ENCODE measurements at places on chromosomes 4 and X.
A peak's percentile ranks its signal among the peaks of the same experiment; 100 is the strongest.

- peak; percentile 86 for DNase-seq
Measured at GRCh38 chrX:72308566-72309296, 3.0 kb upstream of the CITED1 start.

GRCh38 chr4:8364141-8364540, 76.4 kb downstream of the ACOX3 start:
- no peak for DNase-seq

DNA sequence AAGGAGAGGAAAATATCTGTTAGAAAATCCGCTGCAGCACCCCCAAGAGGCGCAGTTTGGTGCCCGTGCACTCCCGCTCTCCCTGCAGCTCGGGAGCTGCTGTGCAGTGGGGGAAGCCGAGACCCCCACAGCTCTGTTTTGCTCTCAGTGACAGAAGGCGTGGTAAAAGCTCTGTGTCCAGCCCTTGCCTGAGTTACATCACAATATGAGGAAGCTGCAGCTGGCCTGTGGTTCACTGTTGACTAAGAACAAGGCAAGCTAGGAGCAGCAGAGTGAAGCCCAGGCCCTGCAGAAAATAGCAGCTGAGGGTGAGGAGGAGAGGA, 88.5 kb upstream of the ADRA2C start:
- no peak for DNase-seq

- no peak for DNase-seq
Measured at GRCh38 chr4:13349096-13349495, 135.0 kb downstream of the RAB28 start.

GRCh38 chr4:110071466-110071865, 126.9 kb downstream of the ELOVL6 start:
- peak; percentile 64 for DNase-seq

DNA sequence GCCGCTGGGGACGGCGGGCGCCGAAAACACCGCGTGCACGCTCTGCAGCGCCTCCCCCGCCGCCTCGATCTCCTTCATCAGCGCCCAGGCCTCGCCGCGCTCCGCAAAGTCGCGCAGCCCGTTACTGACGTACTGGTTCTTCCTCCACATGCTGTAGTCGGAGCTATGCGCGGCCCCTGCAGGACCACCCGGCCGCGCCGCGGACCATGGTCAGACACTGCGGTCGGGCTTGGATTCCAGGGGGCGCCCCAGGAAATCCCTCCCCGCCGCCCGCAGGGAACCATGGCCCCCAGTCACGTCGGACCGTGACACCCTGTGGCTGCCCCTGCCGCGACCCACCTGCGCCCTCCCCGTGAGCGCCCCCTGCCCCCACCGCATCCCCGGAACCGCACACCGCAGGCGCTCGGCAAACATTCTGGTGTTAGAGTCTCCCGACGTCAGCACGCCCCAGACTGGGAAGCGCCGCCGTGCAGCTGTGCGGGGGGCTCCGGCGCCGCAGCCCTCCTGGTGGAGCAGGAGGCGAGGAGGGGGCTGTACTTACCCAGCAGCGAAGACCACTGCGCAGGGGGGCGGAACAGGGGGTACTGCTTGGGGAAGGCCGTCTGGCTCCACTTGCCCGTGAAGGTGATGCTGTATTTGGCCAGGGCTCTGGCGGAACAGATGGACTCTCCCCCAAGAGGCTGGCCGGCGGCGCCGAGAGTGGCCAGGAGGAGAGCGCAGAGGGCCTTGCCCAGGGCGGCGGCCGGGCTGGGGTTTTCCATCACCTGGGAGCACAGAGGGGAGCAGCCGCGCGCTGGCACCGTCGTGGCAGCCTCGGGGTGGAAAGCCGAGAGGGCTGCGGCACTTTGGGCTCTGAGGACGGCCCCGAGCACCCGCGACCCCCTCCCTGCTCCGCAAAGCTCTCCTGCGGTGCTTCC, 814 bp downstream of the SPON2 start:
- DNase-seq, result peak; percentile 77

DNA sequence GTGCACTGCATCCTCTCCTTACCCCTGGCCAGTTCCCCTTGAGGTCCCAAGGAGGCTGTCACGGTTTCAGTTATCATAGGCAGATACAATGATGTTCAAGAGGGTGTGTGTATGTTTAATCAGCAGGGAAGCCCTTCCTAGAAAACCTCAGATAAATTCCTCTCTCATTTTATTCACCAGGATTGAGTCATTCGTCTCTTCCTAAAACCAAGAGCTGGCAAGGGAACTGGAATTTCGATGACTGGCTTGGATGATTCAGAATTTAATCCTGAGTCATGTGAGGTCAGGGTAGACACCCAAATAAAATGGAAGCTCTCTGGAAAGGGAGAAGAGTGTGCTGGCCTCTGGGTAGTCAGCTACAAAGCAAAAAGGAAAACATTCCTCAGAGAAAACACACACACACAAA, 106.2 kb upstream of the RAPGEF2 start:
- no peak for DNase-seq

DNA sequence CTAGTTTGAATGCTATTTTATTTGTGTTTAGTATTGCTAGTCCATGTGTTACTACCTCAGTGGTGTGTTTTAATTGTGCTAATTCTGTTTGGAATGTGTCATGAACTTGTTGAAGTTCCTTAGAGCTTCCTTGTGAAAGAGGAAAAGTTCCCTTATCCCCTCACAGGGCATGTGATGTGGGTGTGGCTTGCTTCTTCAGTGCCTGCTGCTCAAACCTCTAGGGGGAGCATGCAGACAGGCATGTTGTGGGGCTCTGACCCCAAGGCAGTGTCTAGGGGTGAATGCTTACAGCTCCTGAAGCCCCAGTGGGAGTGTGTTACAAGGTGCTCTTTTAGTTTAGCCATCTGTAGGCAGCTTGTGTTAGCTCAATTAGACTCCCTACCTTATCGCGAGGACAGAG, 86.5 kb downstream of the MAGED4 start:
- peak; percentile 25 for DNase-seq

GRCh38 chr4:142778900-142779299, 67.2 kb downstream of the INPP4B start:
- no peak for DNase-seq

GRCh38 chrX:15448010-15448639, 45.0 kb downstream of the PIR start:
- no peak for DNase-seq

- no peak for DNase-seq
Measured at GRCh38 chr4:173367285-173367684, 3.5 kb upstream of the SAP30 start.

DNA sequence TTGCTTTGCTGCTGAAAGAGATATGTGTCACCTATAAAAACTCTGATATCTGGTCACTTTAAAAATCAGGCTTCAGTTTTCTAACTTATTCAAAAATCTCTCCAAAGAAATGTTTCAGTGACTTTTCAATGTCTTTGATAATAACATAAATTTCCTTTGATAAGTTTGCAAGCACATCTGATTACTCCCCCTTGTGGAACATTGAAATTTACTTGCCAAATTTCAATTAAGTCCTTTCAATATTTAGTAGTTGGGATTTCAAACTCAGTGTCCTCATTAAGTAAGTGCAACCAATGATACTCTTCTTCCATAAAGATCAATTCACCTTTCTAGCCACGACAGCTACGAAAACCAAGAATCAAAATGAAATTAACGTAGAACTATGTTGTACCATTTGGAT, 151.3 kb upstream of the FAM47C start:
- DNase-seq, result no peak

DNA sequence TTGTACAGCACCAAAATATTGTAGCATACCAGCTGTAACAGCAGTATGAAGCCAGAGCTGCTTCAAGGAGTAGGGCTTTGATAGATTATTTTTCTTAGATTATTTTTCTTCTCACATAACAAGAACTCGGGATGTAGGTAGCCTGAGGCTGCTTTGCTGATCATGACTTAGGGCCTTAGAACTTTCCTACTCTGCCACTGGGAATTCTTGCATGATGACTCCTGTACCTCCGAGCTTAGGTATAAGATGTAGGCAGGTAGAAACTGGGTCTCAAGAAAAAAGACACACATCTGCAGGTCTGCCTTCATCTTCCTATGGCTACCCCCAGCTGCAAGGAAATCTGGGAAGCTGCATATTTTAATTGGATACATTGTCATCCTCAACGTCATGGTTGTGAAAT, 115.9 kb upstream of the PNPLA4 start:
- DNase-seq, result no peak

DNA sequence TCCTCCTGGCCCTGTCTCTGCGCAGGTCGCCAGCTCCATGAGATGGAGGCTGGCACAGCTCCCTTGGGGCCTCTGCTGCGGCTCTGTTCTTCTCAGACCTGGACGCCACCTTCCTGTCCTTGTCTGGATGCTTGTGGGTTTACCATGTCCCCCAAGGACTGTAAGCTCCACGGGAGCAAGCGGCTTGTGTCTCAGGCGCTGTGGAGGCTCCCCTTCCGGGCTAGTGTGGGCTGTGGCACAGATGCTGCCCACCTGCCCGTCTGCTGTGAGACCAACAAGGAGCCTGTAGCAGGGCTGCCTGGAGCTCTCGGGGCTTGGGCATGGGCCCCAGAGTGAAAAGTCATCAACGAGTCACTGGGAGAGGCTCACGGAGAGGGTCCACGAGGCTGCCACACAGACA, 25.2 kb downstream of the NAT8L start:
- no peak for DNase-seq

GRCh38 chr4:73244945-73245601, 13.5 kb downstream of the ANKRD17 start:
- DNase-seq, result no peak

- no peak for DNase-seq
Measured at GRCh38 chr4:32061916-32062315, 1341.7 kb downstream of the PCDH7 start.

Measured in stomach (tissue), 19 donors.